ENCODE measurements at places on chromosomes 3 and 15. TPM values are rescaled to one million over a fixed set of nuclear protein-coding genes. Genes with fewer than 3 reads are reported as not detected.
A peak's percentile ranks its signal among the peaks of the same experiment; 100 is the strongest.

DNA sequence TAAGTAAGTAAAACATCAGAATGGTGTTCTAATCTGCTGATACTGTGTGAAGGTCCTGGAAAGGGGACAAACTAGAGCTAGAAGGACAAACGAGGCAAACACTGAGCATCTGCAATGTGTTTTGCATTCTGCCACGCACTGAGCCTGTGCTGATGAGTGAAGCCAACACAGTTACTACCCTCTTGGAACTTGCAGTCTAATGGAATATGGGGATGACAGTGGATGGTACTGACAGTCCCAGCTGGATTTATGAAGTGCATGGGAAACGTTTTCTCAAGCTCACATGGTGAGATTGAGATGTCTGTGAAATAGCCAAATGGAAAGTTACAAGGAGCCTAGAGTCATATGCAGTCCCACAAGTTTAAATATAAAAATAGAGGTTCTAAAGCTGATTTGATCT, 86.6 kb downstream of the FOXB1 start:
- no peak for DNase-seq

DNA sequence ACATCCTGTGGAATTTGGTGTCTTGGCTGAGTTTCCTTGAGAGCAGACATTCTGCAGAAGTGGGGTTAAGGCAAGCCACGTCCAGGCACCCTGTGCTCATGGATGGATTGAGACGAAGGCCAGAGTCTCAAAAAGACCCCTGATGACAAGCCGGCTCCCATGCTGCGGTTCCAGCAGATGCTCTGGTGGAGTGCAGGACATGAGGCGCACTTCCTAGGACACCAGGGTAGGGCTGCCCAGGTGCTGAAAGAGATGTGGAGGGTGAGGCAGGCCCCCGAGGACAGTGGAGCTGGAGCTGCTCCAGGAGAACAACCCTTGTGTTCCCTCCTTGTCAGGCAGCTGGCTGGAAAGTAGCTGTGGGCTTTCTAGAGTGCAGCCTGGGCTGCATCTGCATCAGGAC, 81.0 kb downstream of the ASB7 start:
- DNase-seq: no peak

GRCh38 chr15:40329804-40330203, 6.3 kb downstream of the INAFM2 start:
- DNase-seq: no peak

GRCh38 chr3:155101398-155101797, 21.3 kb downstream of the MME start:
- DNase-seq: no peak

DNA sequence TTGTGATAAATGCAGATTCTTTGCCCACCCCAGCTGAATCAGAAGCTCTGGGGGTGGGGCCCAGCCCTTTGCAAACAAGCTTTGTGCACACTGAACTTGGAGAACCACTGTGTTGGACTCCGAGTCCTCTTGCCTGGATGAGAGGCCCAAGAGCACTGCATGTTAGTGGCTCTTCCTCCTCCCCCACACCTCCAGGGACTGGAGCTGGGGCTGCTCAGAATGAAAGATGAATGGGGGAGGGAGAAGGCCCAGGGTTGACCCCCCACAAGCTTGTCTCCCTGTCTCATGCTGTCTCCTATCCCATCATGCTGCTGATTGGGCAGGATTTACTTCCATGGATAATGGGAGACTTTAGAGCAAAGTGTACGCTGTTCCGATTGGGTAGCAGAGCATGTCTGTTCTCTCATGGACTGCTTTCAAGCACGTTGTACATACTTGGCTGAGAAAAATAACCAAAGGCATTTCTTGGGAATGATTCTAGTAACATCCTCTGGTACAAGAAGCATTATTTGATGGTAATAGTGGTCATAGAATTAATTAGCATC, 99.6 kb downstream of the PGPEP1L start:
- no peak for DNase-seq

DNA sequence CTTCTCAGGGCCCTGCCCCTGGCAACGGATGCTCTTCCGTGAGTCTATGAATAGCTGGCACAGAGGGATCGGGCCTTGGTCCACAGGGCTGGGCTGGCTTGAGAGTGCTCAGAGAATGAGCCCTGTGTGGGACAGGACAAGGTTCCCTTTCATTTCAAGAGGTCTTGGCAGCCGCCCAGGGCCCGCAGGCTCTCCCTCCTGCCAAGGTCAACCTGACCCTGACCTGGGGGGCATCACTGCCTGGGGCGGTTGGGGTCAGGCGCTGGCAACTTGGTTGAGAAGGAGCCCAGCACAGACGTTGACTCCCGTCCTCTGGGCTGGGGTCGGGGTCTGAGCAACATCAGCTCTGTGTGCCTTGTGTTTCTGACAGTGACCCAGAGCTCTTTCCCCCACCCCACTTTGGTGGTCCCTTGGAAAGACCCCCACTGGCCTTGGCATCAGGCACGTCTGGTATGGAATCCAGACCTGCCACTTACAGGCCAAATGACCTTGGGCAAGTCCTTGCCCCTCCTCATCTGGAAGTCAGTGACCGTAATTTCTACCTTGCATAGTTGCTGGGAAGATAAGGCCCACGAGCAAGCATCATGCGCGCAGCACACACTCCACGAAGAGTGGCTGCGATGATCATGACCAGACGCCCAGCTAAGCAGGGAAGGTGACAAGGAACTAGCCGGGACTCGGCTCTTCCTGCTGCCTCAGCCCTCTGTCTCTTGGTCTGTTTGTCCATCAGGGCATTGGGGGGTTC, 36.4 kb downstream of the EPHB3 start:
- DNase-seq: no peak

- no peak for DNase-seq
These were observed 62.1 kb downstream of the SLC49A4 start for GRCh38 chr3:122857019-122857418.

- DNase-seq: no peak
These were observed 135.8 kb downstream of the LRRK1 start for GRCh38 chr15:101054991-101055390.

GRCh38 chr15:85333132-85333831, 47.1 kb upstream of the AKAP13 start:
- DNase-seq: no peak

- DNase-seq: peak; percentile 65
These were observed 170.3 kb downstream of the MOBP start for GRCh38 chr3:39637807-39638206.

DNA sequence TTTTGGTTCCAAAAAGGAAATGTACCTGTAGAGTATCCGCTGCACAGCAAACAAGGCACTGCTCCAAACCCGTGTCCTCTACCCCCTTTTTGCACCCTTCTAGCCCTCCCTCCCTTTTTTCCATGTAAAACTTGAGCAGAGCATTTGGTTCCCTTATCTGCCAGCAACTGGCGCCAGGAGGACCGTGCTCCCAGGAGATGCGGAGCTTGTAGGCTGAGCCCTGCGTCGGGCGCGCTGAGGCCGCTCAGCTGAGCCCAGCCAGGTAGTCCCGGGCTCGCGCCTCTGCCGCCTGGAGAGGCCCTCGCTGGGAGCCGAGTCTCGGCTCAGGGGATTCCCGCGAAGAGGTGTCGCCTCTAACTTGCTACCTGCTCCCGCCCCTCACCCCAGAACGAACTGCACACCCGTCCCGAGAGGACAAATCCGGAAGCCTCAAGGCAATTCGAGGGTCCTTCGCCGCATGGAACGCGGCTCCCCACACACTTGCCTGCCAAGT, 575 bp downstream of the TRPM7 start:
- peak; percentile 75 for DNase-seq

GRCh38 chr3:105747696-105748095, 121.1 kb downstream of the CBLB start:
- no peak for DNase-seq

GRCh38 chr15:31013863-31014607, 22.6 kb upstream of the MTMR10 start:
- peak; percentile 68 for DNase-seq

DNA sequence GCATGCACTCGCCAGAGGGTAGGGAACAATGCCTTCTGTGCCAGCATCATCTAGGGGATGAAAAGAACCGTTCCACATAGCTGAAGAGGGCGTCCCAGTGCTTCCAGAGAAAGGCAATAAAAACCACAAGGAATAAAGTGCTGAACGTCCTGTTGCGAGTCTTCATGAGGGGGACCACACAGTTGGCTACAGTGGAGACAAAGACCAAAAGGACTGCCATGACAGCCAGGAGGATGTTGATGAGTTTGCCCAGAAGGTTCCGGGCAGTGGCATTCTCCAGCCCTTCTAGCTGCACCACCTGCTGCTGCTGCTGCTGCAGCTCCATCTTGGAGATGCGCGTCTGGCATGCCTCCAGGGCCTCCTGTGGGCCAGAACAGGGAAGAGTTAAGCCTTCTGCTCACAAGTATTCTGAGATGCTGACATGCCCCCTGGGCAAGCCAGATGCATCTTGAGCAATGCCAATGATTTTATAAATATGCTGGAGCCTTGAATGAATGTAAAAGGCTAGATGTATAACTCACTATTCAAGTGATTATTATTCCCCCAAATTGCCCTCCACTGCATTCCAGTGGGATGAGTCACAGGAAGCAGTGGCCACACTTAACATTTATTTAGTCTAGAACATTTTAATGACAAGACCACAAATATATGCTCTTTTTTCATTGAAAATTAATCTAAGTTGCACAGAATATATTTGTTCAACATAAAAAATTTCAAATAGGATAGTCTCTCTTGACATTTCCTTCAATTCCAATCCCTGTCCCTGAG, 45.1 kb upstream of the PLXND1 start:
- DNase-seq: no peak

- DNase-seq: no peak
These were observed 2.4 kb downstream of the EIF4G1 start for GRCh38 chr3:184316792-184317191.

GRCh38 chr15:96342406-96343112, 12.1 kb downstream of the NR2F2 start:
- DNase-seq: no peak

DNA sequence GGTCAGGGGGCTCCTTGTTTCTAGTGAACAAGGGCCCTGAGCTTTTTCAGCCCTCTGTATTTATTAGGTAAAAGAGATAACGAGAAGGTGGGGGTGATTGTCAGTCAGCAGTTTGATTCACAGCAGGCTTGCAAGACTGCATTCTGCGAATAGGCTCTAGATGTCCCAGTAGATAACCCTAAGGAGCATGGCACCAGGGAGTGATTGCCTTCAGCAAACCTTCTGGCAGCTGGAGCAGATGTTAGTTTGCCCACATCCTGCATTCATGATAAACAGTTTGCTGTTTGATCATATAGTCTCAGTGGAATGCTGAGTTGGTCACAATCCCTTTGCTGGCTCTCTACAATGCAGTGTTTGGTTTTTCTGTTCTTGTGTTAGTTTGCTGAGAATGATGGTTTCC, 161.3 kb upstream of the GADL1 start:
- DNase-seq: no peak

- DNase-seq: no peak
These were observed 86.7 kb upstream of the OXTR start for GRCh38 chr3:8856071-8856470.

GRCh38 chr3:18080198-18080689, 337.8 kb upstream of the TBC1D5 start:
- DNase-seq: no peak

GRCh38 chr3:137746808-137747207, 17.3 kb upstream of the SOX14 start:
- DNase-seq: no peak

GRCh38 chr15:87910301-87910700, 346.2 kb downstream of the NTRK3 start:
- DNase-seq: peak; percentile 89

- no peak for DNase-seq
These were observed 24.8 kb upstream of the SLC25A38 start for GRCh38 chr3:39358333-39358732.

- no peak for DNase-seq
These were observed 827 bp upstream of the INO80 start for GRCh38 chr15:41116962-41117252.

DNA sequence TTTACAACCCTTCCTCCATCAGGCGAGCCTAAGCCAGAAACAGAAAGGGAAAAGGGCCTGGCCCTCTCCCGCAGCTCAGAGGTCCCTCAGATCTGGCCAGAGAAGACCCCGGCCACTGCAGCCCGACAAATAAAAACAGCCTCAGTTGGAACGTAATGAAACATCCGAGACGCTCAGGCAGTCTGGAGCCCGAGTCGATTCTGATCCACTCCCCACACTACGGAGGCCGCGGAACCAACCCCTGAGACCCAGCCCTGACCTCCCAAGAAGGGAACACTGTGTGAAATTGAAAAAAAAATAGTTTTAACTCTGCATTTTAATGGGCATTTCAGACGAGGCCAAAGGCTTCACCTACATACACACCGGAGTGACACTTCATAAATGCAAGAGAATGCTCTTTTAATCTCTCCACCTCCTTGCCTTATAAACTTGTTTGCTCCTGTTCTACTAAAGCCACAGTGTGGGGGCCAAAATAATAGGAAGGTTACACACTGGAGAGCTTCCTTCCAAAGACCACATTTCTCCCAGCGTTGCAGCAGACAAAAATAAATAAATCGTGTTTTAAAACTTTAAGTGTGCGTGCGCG, 3.7 kb downstream of the MEIS2 start:
- DNase-seq: no peak

GRCh38 chr3:129555616-129556357, 12.8 kb downstream of the H1-8 start:
- no peak for DNase-seq

- no peak for DNase-seq
These were observed 256.8 kb downstream of the RORA start for GRCh38 chr15:60972301-60972700.

DNA sequence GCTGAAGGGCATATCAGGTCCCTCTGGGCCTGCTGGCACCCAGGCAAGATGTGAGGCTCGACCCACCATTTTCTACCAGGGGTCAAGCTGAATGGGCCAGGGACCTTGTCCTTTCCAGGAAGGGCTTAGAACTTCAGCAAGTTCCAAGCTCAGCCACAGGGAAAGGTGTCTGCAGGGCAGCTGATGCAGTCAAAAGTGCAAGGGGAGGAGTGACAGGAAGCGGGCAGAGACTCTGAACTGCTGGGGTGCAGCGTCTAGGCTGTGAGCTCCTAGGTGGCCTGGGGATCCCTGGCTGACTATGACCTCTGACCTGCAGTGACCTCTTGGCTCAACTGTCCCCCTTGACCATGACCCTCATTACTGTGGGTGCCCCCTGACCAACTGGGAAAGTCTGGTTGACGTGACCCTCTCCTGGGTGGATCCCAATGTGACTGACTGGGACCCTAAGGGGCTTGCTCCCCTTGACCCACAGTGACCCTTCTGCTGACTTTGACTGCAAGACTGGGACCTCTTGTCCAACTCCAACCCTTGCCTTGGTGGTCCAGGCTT, 14.4 kb upstream of the SEC13 start:
- no peak for DNase-seq

DNA sequence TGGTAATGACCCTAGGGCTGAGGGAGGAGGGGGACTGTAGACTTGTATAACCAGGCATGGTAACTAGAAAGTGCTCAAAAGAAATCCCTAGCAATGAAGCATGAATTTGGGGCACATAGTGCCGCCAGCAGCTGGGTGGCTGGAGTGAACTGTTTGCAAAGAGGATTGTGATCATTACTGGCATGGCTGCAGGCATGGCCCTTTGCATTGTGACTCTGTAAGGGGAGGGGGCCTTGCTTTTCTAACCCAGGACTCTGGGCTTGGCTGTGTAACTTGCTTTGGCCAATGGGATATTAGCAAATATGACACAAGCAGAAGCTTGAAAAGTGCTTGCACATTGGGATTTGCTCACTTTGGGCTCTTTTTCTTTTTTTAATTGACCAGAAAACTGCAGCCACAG, 112.5 kb upstream of the RAD18 start:
- DNase-seq: no peak

The UCN2 gene
- total RNA-seq: not detected

The LRRC2 gene
- not detected for total RNA-seq

The STRIT1 gene
- total RNA-seq: not detected

The TIGIT gene
- total RNA-seq: 3.3 TPM

The DUOXA2 gene
- not detected for total RNA-seq

The TICRR gene
- total RNA-seq: 5.5 TPM

The SEMA3G gene
- total RNA-seq: 0.11 TPM

The LAMB2 gene
- 3.8 TPM for total RNA-seq

The ISL2 gene
- total RNA-seq: 8.7 TPM

The TMEM39A gene
- total RNA-seq: 28.4 TPM
